Activated CD4-positive, alpha-beta memory T cell treated with anti-CD3 and anti-CD28 coated beads, Interleukin-2, amount 10 ng/mL, durations not matched to agents 7 days and 5 days (primary cell): ENCODE measurements at places on chromosomes 1 and 21.

- DNase-seq, result no peak
These were observed 12.9 kb upstream of the CD55 start for GRCh38 chr1:207308451-207309190.

DNA sequence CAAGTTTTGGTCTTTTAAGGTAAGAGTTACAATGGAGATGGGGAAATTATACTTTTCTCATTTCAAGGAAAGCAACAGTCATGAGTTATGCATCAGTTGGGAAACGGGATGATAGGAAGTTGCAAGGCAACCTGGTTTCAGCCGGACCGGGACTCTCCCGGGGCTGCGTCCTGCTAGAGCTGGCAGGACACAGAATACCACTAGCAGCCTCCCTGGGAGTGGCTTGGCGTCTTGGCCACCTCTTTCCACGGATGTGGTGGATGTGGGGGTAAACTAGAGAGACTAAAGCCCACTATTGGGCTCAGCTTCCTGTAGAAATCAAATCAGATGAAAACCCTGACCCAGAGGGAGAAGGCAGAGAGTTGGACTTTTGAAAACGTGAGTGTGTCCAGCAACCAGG is 71.9 kb downstream of the ADARB1 start:
- DNase-seq, result no peak

- no peak for DNase-seq
These were observed 35.1 kb upstream of the SEC16B start for GRCh38 chr1:178004926-178005391.

DNA sequence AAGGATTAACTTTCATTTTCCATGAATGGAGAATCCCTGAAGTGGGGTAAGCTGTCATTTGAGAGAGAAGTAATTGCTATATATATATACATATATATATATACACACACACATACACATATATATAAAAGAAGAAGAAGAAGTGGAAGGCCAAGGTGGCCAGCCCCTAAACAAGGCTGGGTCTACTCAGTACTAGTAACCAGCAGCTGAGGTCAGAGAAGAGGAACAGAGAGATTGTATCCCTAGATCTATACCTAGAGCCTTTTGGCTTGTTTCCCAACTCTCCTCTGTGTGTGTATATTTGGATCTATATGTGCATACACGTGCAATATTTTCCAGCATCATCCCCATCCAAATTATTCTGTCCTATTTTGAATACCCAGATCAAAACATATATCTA is 5.2 kb downstream of the TNFSF4 start:
- no peak for DNase-seq

DNA sequence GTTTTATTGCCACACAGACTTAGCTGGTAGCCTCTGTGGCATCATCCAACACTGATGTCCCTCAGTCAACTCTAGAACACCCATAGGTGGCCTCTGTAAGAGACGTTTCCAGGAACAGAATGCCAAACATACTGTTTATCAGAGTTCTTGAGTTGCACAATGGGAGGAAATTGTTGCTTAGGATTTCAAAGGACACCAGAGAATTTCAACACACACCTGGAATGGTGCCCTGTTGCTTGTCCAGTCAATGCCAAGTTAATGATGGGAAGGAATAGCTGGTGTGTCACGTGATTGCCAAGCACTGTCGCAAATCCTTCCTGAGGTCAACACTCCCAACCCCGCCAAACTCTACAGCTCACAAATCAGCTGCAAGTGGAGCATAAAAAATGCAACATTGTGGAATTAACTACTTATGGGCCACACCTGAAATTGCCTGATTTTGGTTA is 28.6 kb upstream of the DUSP23 start:
- DNase-seq, result no peak

DNA sequence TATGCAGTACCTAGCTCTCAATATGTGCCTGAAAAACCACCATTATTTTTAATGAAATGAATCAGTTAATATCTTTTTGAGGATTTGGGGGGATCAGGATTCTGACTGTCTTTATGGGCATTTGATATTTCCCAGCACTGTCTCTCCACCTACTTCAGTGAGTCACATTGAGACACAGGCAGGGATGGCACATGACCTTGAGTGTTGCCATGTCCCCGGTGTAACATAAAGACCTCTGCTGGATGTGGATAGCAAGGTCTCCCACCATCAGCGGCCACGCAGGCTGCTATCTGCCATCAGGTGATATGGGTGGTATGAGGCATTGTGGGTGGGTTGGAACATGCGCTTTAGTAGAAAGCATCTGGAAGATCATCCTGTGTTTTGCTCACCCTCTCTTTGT is 103.2 kb downstream of the RGL1 start:
- no peak for DNase-seq

GRCh38 chr1:1545946-1546737 is 5.7 kb upstream of the TMEM240 start:
- no peak for DNase-seq

- no peak for DNase-seq
These were observed 53.6 kb upstream of the EFHD2 start for GRCh38 chr1:15355968-15356625.

DNA sequence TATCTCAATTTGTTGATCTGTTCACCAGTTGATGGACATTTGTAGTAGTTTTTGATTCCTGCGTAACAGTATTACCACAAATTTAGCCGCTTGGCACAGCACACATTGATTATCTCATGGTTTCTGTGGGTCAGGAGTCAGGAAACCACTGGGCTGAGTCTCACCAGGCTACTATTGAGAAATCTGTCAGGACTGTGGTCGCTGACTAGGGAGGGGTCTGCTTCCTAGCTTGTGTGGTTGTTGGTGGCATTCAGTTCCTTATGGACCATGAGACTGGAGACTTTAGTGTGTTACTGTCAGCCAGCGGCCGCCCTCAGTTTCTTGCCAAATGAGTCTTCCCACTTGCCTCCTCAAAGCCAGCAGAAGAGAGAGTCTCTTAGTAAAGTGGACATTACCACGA is 9.8 kb downstream of the PEX14 start:
- no peak for DNase-seq

DNA sequence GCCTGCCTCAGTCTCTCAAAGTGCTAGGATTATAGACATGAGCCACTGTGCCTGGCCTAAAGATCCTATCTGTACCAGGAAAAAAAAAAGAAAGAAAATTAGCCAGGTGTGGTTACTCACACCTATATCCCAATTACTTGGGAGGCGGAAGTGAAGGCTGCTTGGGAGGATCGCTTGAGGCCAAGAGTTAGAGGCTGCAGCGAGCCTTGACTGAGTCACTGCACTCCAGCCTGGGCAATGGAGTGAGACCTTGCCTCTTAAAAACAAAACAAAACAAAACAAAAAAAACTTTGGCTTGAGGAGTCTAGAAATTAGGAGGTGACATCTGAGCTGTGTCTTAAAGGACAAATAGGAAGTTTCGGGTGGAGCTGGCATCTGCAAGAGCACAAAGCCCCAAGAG is 38.7 kb upstream of the KIF26B start:
- DNase-seq, result no peak

DNA sequence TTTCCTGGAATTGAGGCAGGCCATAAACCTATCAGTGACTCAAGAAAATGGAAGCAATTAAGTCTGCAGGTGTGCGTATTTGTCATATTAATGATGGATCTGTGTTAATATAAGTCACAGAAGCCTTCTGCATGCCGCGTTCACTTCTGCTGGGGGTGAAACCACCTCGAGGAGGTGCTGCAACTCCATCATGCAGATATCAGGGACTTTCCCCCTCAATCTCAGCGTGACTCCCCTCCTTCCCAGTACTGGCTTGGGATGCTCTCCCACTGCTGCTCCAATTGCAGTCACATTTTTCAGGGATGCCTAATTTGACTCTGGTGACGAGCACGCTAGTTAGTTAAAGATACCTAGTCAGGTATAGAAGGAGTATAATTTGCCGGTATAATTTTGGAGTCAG is 87.5 kb downstream of the ASTN1 start:
- no peak for DNase-seq

- no peak for DNase-seq
These were observed 28.3 kb upstream of the S100A7 start for GRCh38 chr1:153488731-153489130.

DNA sequence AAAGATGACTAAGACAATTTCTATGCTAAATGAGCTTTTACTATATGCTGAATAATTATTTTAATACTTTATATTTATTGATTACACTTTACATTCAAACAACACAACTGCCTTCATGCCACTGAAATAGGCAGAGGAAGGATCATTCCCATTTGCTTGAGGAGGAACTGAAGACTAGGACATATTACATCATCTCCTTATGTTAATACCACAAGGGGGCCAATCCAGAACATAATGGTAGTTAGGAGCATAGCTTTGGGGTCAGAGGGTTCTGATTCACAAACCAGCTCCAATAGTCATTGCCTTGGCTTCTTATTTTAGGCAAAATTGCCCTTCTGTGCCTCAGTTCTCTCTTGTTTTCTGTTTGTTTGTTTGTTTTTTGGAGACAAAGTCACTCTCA is 306.5 kb downstream of the KCNH1 start:
- DNase-seq, result no peak
